NCI-H2081 treated with DMSO at 0.1 percent for 48 hours (cell line): ENCODE measurements at places on chromosomes 6 and 20.

GRCh38 chr6:63214816-63215215, 3.5 kb downstream of the FKBP1C start:
- no peak for DNase-seq

- no peak for DNase-seq
Observed at GRCh38 chr6:144259986-144260385, 25.1 kb upstream of the UTRN start.

- no peak for DNase-seq
Observed at GRCh38 chr6:26445934-26446667, 5.8 kb downstream of the BTN3A3 start.

GRCh38 chr6:108115598-108116058, 41.1 kb upstream of the OSTM1 start:
- DNase-seq, result no peak

DNA sequence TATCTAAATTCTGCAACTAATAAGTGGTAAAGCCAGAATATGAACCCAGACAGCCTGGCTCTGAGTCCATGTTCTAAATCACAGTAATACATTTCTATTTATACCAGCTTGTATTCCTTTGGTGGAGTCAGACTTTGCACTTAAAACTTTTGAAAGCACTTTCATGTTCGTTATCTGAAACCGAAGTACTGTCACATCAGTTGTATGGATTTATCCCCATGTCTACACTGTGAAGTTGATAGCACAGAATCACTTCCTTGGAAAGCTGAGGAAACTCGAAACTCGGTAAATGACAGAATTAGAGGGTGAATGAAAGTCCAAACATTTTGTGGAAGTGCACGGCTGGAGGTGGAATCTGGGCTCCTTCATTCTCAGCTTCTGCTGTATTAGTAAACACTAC, 28.3 kb upstream of the CTAGE9 start:
- DNase-seq, result no peak

GRCh38 chr6:18070486-18070885, 52.0 kb downstream of the NHLRC1 start:
- no peak for DNase-seq

DNA sequence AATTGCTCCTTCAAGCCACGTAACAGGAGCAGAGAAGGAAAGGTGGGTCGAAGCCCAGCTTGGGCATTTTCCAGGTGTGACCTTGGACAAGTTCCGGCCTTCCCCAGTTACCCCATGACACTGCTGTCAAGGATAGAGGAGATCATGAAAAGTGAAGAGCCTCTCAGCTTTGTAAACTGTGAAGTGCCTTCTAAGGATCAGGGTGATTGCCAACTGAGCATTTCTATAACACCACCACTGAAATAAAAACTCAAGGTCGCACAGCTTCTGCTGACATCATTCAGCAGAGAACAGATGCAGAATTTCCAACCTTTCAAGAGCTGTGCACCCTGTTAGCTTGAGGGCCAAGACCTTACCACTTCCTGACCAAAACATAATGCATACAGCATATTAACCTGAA, 24.0 kb upstream of the ZMYND8 start:
- no peak for DNase-seq
